ENCODE measurements at places on chromosomes 3 and 15.

DNA sequence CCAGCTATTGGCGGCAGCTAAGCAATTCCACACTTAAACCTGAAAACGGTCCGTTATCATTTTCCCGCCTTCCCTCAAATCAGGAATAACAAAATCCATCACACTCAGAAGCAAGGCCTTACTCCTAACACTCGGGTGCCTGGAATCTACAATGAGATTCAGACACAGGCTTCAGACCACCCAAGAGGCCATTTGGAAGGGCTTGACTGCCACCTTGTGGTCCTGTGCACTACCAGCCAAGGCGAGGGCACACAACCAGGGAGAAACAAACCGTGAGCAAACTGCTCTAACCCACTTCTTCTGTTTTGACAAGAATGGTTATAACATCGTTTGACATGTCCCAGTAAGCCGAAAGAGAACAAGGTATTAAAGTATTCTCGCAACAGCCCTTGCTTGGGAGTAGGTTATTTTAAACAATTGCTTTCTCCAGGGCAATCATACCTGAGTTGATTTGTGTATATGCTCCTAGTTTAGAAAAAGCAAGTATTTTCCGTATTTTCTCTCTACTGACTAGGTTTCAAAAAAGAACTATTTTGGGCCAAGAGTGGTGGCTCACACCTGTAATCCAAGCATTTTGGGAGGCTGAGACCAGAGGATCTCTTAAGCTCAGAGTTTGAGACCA is 40.1 kb upstream of the TAFA4 start:
- DNase-seq = no peak

DNA sequence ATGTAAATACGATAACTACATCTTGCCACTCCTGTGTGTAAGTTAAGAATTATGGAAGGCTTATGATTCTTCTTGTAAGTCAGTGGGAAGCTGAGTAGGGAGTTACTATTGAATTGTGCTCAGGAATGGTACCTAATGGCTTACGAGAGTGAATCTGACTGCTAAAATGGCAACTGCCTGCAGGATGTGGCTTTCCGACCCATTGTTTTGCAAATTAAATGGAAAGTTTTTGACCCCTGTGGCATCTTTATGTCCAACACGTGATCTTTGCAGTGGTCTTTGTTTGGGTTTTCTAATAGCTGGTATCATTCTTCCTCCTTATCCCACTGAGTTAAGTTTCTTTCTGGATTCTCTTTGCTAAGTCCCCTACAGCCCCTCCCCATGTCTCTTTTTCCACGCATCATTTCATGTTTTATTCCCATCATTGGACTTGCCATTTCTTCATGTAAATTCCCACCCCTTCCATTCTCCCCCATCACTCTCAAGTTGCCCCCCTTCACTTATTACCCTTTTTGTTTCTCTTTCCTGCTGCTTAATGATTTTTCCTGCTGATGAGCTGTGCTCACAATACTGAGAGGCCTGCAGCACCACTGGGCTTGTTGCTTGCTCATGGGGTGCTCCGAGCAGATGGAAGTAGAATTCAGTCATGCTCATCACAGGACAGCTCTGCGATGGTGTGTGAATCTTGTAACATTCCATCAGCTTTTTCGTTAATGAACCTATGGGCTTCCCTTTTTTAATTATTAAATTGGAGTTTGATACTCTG is 428.2 kb upstream of the IL12A start:
- DNase-seq = no peak

GRCh38 chr3:45043728-45044299 is 17.7 kb downstream of the CLEC3B start:
- DNase-seq = no peak

DNA sequence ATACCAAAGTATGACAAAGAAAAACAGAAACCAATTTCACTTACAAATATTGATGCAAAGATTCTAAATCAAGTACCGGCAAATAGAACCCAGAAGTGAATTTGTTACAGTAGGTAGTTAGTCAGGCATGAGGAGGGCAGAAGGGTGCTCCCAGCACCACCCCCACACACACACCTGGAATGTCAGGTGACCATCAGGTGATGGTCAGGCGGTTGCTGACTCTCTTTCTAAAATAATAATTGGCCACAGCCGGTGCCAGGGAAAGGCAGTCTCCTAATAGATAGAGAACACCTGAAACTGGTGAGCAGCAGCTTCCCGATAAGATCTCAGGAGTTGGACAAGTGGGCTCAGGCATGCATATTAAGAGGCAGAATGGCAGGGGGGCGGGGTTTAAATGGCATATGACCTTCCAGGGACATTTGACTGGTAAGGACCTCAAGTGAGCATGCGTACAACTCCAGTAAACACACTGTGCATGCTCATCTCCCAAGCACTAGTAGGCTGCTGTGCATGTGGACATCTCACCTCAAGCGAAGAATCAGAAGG is 131.1 kb downstream of the ANO10 start:
- DNase-seq = no peak

DNA sequence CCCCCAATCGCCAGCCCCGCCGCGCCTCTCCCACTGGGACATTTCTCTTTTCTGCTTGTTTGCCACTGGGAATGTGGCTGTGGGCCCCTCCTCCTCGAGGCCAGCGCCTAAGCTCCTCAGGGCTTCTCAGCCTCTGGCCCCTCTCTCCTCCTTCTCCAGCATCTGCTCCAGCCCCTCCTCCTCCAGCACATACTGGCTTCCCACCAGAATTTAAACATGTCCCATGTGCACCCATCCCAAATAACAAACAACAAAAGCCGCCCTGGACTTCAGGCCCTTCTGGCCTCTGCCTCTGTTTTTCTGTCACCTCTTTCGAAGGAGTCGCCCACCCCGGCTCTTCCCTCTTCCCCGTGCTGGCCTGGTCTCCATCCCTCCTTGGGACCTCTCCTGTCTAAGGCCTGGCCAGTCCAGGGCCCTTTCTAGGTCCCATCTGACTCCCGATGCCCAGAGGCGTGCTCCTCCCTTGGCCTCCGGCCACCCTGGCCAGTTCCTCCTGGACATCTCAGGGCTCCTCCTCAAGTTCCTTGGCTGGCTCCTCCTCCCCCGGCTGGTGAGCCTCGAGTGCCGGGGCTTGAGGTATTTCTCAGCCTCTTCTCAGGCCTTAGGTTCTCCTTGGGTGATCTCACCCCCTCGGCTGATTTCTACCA is 94.6 kb upstream of the SLC6A6 start:
- DNase-seq = no peak

GRCh38 chr3:27633224-27633545 is 88.9 kb downstream of the EOMES start:
- DNase-seq = no peak

DNA sequence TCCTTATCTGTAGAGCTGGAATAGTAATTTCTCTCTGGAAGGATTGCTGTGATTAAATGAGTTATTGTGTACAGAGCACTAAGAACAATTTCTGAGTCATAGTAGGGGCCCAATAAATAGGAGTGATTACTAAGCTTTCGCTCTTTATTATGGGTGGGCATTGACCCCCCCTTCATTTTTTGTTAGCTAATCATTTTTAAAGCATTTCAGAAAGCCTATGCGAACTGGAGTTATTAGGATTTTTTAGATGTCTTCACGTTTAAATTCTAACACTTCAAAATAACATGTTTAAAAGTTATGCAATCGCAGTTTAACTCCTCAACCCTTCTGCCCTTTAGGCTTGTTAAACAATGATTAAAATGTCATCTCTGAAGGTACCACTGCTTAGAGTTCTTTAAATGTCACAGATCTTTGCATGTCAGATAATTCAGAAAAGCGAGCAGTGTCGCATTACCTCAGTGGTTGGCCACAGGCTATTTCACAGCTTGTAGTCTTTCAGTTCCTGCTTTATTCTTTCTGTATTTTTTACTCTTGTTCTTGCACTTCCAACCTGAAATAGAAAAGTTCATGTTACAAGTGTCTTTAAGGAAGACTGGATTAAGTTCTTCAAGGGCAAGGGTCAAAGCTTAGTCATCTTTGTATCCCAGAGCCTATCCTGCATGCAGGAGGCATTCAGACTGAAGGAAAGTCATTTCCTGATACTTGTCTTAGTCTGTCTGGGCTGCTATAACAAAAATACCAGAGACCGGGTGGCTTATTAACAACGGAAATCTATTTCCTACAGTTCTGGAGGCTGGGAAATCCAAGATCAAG is 102.9 kb downstream of the FNDC3B start:
- DNase-seq = no peak

- no peak for DNase-seq
Measured at GRCh38 chr3:13483988-13484695, 4.0 kb downstream of the HDAC11 start.

GRCh38 chr3:26108846-26109489 is 319.1 kb downstream of the OXSM start:
- DNase-seq = no peak

- no peak for DNase-seq
Measured at GRCh38 chr3:37905987-37906674, 44.5 kb downstream of the CTDSPL start.

DNA sequence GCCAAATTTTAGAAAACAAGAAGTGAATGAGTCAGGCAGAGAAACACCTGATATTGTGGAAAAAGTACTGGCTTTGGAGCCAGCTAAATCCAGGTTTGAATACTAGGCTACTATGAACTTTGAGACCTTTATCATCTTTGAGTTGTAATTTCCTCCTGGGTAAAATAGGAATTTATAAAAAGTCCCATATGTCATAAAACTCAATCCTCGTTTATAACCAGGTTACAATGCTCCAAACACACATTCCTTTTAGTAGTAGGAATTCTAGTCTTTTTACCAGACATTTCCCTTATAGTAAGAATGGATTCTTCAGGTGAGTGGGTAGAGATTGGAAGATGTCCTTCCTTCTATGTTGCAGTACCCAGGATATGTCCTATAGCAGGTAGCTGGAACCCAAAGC is 16.7 kb upstream of the DPH6 start:
- no peak for DNase-seq

GRCh38 chr3:34012102-34012461 is 213.7 kb downstream of the PDCD6IP start:
- no peak for DNase-seq

GRCh38 chr3:53078656-53079055 is 32.8 kb upstream of the SFMBT1 start:
- DNase-seq = no peak

DNA sequence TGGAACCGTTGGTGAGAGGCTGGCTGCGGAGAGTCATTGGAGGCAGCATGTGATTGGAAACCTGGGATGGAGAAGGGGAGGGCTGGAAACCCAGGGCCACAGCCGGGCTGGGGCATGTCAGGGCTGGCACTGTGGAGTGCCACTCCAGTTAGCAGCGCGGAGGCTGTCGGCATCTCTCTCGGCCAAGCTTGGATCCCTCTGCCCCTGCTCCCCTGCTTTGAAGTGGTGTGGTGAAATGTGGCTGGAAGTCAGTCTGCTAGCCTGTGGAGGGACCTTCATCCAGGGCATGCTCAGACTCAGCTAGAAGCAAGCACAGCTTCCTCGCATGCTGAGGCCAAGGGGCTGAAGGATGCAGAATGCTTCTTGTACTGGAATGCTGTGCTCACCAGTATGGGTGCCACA is 13.5 kb downstream of the SLCO3A1 start:
- DNase-seq = no peak

GRCh38 chr3:155846119-155846518 is 8.1 kb downstream of the SLC33A1 start:
- DNase-seq = no peak

DNA sequence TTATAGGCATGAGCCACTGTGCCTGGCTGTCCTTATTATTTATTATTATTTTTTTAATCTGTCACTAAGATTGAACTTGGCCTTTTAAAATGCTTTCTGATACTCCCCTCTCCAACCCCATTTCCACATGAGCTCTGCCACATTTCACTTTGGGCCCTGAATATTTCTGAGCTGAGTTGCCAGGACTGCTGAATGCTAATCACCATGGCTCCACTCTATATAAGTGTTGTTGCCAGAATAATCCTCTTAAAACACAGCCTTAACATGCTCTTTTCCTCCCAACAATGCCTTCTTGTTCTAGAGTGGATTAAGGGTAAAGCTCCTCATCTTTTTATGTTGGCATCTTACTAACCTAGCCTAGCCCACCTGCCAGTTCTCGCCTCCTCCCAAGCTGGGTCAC is 124.4 kb downstream of the PDZRN3 start:
- no peak for DNase-seq

DNA sequence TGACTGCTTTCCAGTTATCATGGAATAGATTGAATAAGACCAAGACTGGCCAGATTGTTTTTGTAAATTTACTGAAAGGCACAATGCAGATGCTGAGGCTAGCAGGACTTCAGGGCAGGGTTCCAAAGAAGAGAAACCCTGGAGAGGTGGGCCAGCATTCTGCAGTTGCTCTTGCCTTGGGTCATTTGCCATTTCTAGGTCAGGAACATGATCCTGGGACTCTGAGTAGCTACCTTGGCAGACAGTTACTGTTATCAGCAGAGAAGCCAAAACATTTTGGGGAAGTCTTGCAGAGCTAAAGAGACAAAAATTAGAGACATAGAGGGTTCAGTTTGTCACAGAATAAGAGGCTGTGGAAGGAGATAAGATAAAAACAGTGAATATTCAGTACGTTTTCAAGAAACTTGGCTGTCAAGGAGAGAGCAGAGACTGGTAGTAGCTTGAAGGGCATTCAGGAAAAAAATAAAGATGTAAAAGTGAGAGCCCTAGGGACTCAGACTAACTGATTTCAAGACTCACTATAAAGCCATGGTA is 46.8 kb upstream of the MYRIP start:
- DNase-seq = no peak

GRCh38 chr3:165259541-165260193 is 63.5 kb upstream of the SLITRK3 start:
- no peak for DNase-seq

All from GOT3 (cell line).